ENCODE measurements at places on chromosomes 2 and 18.

GRCh38 chr2:156192468-156192867, 140.1 kb downstream of the NR4A2 start:
- peak; percentile 24 for DNase-seq

DNA sequence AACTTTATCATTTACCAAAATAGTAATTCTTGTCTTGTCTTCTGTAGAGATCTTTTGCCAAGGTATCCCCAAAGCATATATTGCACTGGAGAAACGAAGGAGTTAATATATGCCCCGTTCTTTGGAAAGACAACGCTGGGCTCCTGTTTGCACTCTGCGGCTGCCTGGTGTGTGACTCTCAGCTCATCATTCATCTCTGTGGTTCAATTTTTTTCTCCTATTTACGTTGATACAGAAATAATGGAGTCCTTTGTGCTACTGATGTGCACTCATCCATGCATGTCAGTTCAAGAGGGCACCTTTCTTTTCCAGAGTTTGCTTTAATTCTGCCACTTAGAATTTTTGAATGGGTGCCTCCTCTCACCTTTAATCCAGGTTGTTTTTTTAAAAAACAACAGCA, 655.5 kb downstream of the DCDC2C start:
- no peak for DNase-seq

GRCh38 chr2:176647325-176648165, 378.3 kb downstream of the MTX2 start:
- no peak for DNase-seq

- DNase-seq, result no peak
These were observed 219.6 kb downstream of the PDE1A start for GRCh38 chr2:182207049-182207746.

DNA sequence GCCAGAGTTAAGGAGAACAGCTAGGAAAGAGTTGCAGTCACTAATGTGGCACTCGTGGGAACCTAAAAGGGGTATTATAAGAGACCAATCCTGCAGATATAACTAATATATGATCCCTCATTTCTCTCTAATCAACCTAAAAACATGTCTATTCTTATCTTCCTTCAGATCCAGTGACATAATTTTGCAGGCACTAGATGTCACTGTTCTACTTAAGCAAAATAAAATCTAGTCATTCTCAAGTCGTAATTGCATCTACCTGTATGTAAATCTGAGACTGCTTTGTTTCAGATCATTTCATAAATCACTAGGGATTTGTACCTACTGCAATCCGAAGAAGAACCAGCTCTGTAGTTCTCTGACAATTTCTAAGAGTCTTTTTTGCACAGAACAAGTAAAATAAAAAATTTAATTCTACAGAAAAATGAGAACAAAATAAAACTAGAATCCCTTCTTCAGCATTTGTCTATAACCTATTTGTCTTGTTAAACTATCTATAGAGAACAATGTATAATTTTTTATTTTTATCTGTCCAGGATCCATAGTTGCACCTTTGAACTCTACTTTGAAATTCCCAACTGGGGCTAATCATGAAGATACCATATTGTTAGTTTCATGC, 56.5 kb upstream of the ERBB4 start:
- DNase-seq, result no peak

DNA sequence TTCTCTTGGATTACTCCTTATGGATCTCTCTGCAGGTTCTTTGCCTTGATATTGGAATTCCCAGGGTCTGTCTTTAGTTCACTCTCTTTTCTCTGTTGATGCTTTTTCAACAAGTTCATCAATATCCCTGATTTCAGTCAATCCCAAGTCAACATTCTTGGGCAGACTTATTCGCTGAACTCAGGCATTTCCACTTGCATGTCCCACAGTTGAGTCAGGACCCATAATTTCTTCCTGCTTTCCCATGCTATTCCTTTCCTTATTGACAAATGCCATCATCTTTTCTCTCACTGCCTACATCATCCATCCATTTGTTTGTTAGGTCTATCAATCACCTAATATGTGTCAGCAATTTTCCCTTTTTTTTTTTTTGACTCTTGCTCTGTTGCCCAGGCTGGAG, 11.6 kb downstream of the GPD2 start:
- no peak for DNase-seq

- no peak for DNase-seq
These were observed 3.8 kb upstream of the CAPN10 start for GRCh38 chr2:240582781-240583180.

DNA sequence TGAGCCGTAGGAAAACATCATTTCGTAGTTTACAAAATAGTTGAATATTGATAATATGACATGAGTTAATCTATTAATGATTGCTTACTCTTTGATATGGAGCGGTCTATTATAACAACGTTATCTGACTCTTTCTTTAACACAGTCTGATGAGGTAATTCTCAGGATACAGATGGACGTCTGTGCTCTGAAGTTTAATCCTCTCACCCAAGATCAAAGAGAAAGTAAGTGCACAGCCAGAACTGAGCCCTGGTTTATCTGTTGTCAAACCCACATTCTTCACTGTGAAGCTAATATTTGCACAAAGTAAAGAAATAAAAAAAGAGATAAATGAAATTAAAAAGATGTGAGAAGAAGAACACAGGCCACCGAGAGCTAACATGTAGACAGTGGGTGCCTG, 190.9 kb upstream of the COPS8 start:
- no peak for DNase-seq

- peak; percentile 80 for DNase-seq
These were observed 65.3 kb upstream of the SMAD7 start for GRCh38 chr18:49015886-49016647.

DNA sequence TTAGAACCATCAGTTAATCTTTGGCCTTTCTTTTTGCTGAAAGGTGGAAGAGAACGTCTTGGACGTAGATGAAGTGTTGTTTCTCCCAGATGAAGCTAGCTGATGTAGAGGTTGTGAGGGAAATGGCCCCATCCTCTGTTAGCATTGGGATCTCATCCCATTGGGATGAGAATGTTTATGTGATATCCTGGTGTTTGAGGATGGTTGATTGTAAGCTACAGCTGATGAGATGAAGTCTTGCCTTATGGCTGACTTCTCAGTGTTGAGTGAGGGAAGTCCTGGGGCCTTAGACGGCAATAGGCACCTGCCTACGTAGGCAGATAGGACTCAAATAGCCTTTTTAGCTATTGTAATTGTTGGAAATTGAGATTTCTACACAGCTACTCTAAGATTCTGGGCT, 211.3 kb downstream of the MYCN start:
- DNase-seq, result no peak

- DNase-seq, result no peak
These were observed 215.6 kb downstream of the MTX2 start for GRCh38 chr2:176484838-176485237.

DNA sequence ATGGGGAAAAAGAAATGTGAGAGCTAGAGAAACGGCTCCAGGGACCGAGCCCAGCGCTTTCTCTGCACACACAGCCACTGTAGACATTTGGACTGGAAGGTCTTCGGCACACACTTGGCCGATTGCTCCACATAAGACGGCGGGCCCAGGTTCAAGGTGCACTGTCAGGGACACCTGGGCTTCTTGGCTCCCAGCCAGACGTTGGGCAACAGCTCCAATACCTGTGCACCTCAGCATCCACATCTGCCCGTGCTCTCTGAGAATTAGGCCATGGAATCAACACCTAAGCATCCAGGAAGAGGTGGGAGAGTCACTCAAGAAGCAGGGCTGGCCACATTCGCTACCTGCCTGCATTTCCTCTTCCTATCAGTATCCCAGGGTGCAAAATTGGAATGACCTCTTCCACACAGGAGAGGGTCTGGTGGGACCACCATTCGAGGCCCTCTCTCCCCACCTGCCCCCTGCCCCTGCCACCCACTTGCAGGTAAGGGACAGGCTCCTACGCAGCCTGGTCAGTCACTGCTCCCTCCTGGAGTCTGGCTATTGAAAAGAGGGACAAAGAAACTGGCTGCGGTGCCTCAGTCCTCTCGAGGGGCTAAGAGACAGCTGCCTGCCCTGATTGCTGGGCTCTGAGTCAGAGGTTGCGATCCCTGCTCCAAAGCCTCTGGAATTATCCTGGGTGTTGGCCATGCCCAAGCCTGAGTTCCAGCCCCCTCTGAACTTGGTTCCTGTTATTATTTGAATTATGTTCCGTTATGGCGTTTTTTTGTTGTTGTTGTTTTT, 40.1 kb upstream of the TAF1B start:
- DNase-seq, result no peak

- peak; percentile 62 for DNase-seq
These were observed 27.6 kb downstream of the C2orf76 start for GRCh38 chr2:119338826-119339561.

DNA sequence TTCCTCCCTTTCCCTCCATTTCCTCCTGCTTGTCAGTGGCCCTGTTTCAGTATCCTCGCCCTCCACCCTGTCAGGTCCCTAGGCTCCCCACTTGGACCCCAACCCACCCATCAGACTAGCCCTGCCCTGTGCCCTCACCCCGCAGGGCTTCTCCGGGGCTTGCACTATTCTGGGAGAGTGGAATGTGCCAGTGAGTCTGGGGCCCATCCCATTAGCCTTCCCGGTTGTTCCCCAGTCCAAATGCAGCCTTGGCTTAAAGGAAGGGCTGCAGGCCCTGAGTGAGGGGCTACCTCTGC, 45.5 kb downstream of the MYO7B start:
- no peak for DNase-seq

GRCh38 chr2:52918551-52918950, 849.1 kb upstream of the CHAC2 start:
- DNase-seq, result no peak

Data from inflammatory macrophage treated with lipopolysaccharide for 1 hour (primary cell).